ENCODE measurements at places on chromosomes 5 and 9. TPM values are rescaled to one million over a fixed set of nuclear protein-coding genes. Genes with fewer than 3 reads are reported as not detected.

DNA sequence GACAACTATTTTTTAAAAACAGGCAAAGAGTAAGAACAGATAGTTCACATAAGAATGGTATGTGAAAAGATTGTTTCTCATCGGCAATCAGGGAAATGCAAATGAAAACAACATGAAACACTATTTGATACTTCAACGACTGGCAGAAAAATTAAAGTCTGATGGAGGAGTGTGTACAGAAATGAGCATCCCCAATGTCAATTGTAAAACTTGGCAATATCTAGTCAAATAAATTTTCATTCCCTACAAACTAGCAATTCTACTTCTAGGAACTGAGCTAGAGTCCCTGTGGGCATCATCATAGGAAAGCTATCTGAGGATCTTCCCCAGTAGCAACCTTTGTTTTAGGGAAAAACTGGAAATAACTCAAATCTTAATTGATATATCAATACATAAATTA is 29.0 kb upstream of the MAP3K1 start:
- no peak for DNase-seq

- DNase-seq: no peak
Observed at GRCh38 chr9:123508048-123508447, 152.1 kb downstream of the CRB2 start.

GRCh38 chr5:149616727-149617285 is 35.5 kb downstream of the ARHGEF37 start:
- DNase-seq: no peak

Gene ANKRD31
- total RNA-seq: 0.33 TPM

Gene CMYA5
- 1.6 TPM for total RNA-seq
